Astrocyte of the cerebellum (primary cell): ENCODE measurements at places on chromosomes 5 and 9.

DNA sequence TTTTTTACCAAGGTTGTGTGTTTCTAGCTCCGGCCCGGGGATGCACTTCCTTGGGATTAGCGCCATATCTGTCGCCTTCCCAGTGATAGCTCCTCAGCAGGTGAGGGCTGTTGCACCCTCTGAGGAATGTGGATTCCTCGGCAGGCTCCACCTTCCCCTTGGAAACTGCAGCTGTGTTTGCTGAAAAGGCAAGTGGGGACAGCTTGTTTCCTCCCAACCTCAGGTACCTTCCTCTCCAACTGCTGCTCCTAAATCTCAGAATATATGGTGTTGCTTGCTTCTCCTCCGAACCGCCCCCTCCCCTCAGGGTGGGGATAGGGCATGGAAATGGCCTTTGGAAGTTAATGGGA is 1.3 kb downstream of the SLC1A1 start:
- no peak for DNase-seq

DNA sequence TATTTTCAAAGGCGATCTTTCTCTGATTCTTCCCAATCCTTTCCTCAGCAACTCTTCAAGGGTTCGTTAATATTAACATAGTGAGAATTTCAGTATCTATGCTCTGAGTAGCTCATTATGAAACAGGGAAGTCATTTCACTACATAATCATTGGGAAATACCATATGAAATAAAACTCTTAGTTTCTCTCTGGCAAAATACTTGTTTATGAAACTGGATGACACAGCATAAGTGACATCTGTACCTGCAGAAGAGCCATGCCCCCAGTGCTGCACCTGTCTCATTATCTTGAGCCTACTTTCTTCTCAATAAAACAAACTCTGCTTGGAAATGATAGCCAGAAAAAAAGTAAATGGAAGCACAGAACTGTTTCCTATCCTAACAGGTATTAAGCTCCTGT is 33.8 kb upstream of the OTULIN start:
- DNase-seq = no peak

- DNase-seq = no peak
Measured at GRCh38 chr5:142501890-142502289, 177.1 kb upstream of the SPRY4 start.

- DNase-seq = no peak
Measured at GRCh38 chr5:3153906-3154305, 402.4 kb upstream of the IRX2 start.

DNA sequence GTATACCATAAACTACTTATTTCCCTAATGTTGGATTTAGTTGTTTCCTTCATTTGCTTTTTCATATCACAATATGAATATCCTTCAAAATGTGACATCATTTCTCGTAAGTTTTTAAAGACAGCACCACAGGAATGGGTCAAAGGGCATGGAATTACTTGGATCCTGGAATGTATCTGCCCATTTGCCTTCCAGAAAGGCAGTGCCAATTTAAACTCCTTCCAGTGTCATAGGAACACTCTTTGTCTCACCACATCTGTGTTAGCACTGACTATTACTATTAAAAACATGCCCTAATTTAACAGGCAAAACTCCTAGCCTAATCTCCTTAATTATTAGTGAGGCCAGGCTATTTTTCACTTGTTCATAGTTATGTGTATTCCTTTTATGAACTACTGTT is 58.0 kb downstream of the SPTLC1 start:
- DNase-seq = no peak

DNA sequence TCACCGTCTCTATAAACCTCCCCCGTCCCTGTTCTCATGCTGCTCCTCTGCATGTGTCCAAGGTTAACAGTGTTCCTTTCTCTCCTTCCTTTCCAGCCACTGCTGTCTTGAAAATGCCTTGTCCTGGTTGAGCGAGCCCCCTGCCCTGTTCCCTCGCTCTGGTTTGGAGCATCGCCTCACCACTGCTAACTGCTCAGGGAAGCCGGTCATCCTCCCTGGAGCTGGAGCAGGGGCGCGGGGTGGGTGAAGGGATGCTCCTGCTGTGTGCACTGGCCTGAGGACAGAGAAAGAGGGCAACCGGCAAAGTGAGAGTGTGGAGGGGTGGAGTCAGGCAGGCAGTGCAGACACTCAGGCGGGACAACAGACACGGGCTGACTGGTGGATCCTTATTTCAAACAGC is 19.4 kb downstream of the UBE2QL1 start:
- no peak for DNase-seq

DNA sequence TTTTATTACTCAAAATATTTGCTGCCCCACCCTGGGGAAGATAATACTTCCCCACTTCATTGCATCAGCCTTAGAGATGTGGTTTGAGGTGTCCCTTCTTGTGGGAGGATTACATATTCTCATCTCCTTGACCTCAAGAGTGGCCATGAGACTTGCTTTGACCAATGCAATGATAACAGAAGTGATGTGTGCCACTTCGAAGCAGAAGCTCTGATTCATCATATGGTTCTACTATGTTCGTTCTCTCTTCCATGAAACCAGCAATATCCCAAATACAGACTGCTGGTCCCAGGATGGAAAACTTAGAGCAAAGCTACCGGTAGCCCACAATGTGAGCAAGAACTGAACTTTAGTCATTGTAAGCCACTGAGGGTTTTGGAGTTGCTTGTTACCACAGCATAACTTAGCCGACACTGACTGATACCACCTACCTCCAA is 92.0 kb downstream of the THBS4 start:
- DNase-seq = no peak

DNA sequence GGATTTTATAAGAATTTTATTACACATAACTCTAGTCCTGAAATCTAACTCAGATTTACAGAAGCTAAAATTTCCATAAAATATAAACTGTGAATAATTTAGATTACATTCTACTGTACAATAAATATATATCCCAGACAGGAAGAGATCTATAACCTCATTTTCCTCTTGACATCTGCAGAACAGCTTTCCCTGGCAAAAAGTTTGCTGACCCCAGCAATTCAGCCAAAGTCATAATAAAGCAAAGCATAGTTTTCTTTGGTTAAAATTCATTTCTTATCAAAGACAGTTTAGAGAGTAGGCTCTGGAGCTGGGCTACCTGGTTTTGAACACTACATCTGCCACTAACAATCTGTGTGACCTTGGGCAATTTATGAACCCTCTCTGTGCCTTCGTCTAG is 372.5 kb downstream of the CAAP1 start:
- DNase-seq = no peak

- DNase-seq = no peak
Measured at GRCh38 chr9:129177443-129177790, 644 bp downstream of the IER5L start.

GRCh38 chr9:82535432-82535998 is 527.4 kb downstream of the RASEF start:
- peak; percentile 38 for DNase-seq

DNA sequence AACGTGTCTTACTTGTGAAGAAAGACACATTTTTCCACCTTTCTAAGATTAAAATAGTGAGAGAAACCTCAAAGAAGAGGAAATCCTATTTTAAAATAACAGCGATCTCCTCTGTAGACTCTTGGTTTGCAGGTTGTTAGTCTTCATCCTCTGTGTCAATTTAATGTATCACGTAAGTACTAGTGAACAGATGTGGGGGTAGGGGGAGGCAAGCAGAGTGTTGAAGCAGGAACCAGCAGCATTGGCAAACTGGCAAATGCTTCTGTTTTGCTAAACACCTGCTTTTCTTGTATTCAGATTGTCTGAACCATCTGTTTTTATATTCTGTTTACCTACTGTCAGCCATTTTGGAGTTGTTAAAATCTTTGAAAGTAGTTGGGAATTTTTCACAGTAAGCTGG is 159.3 kb upstream of the TLX3 start:
- no peak for DNase-seq

GRCh38 chr5:7868427-7868772 is 431 bp downstream of the FASTKD3 start:
- DNase-seq = no peak

GRCh38 chr5:169301986-169302385 is 1.0 kb upstream of the SLIT3 start:
- no peak for DNase-seq

DNA sequence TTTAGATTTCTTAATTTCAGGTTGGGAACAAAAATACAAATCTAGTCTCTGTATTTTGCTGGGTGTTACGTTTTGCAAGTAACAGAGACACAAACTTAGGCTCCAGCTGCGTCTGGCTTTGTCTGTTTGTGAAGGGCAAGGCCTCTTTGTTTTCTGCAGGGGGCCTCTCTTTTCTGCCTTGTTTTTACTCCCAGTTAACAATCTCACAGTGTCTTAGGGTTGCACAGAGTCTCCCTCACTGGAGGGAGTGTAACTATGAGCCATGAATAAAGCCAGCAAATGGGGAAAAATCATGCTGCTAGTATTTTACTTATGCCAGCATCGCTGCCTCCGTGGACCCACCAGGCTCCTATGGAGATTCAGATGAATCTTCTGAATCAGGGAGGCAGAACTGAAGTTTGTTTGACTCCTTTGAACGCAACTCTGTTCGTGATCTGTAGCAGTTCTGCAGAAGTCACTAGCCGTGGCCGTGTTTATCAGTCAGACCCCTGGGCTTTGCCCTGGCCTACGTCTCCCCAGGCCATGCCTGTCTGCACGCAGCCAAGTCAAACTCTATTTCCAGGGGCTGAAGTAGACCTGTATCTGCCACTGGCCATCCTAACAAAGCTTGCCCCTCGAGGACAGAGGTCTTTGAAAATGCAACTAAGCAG is 77.2 kb downstream of the ATP10B start:
- DNase-seq = no peak

- no peak for DNase-seq
Measured at GRCh38 chr5:171492781-171493180, 73.3 kb downstream of the FGF18 start.
